Activated naive CD8-positive, alpha-beta T cell treated with anti-CD3 and anti-CD28 coated beads, Interleukin-2, amount 10 ng/mL, durations not matched to agents 7 days and 5 days (primary cell): ENCODE measurements at places on chromosomes 4 and X.
A peak's percentile ranks its signal among the peaks of the same experiment; 100 is the strongest.

DNA sequence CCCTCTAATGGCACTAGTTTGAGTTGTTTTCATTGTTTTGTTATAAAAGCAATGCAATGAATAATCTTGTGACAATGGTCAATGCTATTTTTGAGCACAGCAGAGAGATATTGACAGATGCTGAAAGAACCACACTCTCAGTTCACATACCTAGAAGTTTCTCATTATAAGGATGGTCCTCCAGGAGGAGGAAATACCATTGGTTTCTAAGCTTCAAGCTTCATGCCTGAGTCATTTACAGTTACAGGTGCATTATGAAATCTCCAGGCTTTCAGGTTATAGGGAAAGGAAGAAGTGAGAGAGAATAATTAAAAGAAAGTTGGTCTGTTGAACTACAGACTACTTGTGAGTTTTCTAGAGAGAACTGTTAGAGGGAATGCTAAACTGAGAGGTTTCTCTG is 75.3 kb downstream of the PWWP3B start:
- DNase-seq: no peak

DNA sequence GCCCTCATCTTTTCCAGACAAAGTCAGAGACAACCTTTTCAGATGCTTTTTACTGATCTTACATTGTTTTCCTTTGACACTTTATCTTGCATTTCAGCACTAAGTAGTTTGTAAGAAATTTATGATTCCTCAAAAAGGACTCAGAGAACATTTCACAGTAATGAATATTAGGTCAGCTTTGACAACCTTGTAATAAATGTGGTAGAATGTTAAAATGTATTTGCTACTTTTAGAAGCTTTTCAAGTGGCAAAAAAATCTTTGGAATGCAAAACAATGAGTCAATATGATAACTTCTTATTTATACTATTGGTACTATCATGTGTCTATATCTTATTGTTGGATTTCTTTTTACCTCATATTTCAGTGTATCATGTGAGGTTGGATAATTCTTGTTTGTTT is 146.2 kb upstream of the FAT4 start:
- DNase-seq: no peak

- no peak for DNase-seq
Measured at GRCh38 chr4:26900765-26901164, 40.1 kb downstream of the STIM2 start.

GRCh38 chrX:48897157-48897624 is 377 bp downstream of the TIMM17B start:
- peak; percentile 49 for DNase-seq

GRCh38 chrX:8987672-8988250 is 46.2 kb downstream of the FAM9B start:
- DNase-seq: no peak

DNA sequence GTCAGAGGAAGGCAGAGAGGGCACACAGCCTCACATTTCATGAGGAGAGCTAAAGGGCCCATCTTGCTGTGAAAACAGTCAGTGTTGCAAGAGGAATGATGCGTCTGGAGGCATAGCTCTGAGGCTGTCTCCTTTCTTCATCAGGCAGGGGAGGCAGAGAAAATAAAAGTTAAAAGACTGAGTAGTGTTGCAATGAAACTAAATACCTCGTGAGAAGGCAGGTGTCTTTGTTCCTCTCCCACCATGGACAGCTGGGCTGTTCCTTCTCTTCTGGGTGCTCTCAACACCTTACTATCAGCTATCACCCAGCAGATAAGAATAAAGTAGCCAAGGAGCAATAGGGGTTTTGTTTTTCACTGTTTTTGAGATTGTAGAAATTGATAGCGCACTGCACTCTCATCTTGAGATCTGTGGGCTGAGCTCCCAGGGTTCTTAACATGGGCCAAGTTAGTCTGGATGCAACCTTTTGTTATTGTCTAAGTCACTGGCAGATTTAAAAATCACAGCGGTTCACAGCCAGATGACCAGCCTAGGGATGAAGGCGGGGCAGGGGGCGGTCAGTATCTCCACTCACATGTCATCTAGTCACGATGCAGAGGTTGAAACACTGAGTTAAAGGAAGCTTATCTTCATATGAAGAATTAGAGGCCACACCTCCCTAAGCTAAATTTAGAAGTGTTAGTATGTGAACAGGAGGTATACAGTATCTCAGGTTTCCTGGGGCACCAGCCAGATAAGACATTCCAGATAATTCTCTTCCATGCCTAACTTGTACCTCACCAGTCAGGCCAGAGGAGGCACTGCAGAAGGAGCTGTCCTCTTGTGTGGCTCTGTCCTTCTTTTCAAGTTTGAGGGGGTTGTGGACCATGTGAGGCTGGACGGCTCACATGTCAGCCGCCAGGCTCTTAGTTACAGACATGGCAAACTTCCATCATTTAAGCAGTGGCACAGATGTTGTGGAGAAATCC is 36.9 kb downstream of the PARM1 start:
- DNase-seq: no peak

DNA sequence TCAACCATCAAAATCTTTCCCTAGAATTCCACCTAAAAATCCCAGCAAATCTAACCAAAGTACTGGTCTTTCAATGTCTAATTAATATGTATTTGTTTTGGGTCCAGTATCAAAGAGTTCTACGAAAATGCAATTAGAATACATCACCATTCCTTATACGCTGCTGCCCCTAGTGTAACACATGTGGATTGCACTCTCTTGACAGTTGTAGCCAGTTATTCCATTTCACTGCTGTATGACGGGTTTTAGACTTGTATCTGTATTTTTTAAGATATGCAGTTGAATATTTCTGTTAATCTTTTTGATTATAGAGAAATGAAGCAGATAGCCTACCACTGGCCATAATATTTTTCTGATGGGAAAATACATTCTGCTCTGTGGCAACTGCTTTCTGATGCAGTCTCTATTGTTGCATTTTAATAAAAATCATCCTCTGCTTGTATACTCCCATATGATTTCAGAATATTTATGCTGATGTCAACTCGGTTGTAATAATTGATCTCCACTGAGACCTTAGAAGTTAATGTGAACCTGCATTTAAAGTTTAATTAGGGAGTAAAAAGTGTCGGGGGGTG is 17.1 kb upstream of the PAGE2B start:
- DNase-seq: no peak

GRCh38 chrX:47235691-47236103 is 2.9 kb downstream of the USP11 start:
- DNase-seq: no peak

DNA sequence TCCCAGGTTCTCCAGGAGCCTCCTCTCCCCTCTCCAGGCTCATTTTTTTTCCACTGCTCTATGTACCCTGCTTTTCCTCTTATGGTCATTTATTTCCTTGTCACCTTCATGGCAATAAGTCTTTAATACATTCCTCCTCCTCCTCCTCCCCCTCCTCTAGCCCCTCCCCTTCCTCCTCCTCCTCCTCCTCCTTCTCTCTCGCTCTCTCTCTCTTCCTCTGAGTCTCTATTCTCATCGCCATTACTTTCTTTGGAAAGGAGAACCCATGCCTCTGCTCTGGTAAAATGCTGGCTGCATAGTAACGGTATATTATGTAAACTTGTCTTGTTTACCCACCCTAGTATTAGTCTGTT is 35.7 kb downstream of the ARHGAP24 start:
- DNase-seq: no peak

GRCh38 chr4:98652996-98653395 is 5.4 kb downstream of the TSPAN5 start:
- no peak for DNase-seq

GRCh38 chr4:156517956-156518355 is 453.6 kb downstream of the PDGFC start:
- DNase-seq: no peak

DNA sequence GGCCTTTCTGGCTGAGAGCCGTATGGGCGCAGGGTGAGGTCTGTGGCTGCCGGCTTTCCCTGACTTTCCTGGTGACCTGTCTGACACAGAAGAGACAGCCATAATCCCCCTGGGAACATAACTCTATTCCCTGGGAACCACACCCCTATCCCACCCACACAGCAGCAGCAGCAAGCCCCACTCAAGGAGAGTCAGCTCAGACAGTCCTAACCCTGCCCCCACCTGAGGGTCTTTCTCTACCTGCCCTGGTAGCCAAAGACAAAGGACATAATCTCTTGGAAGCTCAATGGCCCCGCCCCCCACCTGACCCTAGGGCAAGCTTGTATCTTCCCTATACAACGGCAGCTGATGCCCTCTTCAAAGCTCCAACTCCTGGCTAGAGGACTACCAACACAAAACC is 74.6 kb downstream of the PABPC4L start:
- DNase-seq: no peak

GRCh38 chrX:37000140-37000539 is 8.0 kb upstream of the FAM47C start:
- DNase-seq: no peak

DNA sequence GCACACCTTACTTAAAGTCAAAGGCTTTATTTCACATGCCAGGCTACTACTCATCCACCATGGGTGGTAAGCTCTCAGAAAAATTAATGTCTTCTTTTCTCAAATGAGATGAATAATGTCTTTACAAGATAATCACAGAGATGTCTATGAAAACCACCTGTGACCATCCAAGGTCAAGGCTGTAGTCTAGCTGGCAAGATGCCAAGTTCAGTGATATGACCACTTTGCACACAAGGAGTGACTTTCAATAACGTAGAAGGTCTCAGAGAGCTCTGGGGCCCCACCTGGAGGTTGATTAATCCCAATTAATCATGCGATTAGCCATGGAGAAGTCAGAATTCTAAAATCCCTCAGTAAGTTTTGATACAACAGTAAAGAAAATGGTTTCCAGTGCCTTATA is 20.5 kb downstream of the ANOS1 start:
- no peak for DNase-seq

DNA sequence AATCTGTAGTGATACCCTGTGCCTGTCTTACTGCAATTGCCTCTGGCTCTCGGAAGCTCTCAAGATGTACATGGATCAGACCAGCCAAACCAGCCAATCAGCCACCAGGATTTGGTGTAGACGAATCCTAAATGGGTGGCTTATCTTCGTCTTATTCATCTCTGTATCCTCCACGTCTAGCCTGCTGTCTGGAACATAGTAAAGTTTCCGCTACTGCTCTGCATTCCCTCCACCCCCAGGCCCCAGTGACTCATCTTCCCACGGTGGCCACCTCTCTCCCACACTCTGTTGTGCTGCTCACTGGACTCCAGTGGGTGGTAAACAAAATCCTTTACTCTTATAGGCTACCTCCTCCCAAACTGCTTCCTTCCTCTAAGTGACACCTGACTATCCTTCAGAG is 37.8 kb downstream of the SEPTIN6 start:
- DNase-seq: no peak
